Liver (tissue), 10 donors: ENCODE measurements at places on chromosomes 11 and 22.
A peak's percentile ranks its signal among the peaks of the same experiment; 100 is the strongest.

- DNase-seq, result no peak
Observed at GRCh38 chr22:36486619-36487384, 5.4 kb upstream of the TXN2 start.

- no peak for DNase-seq
Observed at GRCh38 chr11:11981840-11982239, 26.6 kb downstream of the DKK3 start.

GRCh38 chr11:2522631-2523255, 77.9 kb downstream of the KCNQ1 start:
- peak; percentile 16 for DNase-seq

GRCh38 chr11:42036201-42036600, 576.7 kb upstream of the LRRC4C start:
- DNase-seq, result no peak

- no peak for DNase-seq
Observed at GRCh38 chr11:105468154-105468553, 141.7 kb upstream of the GRIA4 start.

DNA sequence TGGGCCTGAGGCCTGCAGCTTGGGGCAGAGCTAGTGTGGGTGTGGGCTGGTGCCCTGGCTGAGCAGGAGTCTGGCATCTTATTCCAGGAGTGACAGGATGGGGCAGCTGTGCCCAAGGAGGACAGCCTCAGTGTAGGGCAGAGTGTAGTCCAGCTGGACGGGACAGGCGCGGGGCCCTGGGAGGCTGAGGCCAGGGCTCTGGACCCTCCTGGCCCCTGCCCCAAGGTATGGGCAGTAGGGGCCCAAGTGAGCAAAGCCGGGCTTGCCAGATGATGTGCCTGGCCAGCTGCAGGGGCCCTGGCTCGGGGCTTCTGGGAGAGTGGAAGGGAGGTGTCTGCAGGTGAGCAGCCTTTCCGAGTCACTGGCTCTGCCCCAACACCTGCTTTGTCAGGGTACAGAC, 1190.9 kb downstream of the BRD1 start:
- no peak for DNase-seq

- DNase-seq, result no peak
Observed at GRCh38 chr11:23112987-23113886, 253.0 kb upstream of the CCDC179 start.

DNA sequence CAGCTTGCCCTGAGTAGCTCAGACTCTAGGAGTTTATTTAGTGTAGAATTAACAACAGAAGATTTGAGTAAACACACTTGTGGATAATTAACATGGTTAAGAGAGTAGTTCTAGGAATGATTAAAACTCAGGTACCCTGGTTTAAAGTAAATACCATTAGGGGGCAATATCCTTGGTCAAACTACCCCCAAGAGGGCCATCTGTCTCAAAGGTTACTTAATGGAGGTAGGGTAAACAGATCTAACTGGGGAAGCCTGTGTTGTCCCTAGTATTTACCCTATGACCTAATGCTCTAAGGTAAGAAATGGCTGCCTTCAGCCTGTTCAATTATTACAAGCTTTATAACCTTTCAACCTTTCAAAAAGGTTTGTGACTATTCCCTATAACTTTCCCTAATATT, 10.6 kb upstream of the GLYATL1 start:
- no peak for DNase-seq

GRCh38 chr11:26953770-26954392, 40.0 kb upstream of the FIBIN start:
- DNase-seq, result no peak

DNA sequence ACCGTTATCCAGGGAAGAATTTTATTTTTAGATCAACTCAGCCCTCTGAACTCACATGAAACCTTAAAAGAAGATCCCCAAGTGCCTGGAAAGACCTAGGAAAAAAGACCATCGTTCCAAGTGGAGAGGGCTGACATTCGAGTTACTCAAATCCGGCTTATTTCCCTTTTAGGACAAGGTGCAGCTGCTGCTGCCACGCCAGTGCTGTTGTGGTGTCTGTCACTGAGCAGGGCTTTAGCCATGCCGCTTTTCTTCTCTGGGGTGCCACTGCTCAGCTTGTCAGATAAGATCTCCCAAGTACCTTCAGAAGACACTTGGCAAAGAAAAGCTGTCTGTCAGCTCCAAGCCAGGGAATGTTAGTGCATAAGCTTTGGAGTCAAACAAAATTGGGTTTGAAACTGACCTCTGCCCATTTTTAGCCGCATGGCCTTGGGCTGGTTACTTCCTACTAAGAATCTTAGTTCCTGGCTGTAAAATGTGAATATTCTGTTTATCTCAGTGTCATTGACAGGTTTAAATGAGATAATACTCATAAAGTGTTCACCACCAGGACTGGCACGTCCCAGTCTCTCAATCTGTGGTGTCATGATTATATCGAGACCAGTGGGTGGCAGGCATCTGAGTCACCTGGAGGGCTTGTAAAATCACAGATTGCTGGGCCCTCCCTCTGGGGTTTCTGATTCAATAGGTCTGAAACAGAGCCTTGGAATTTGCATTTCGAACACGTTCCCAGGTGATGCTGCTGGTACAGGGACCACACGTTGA, 117.5 kb downstream of the PKNOX2 start:
- no peak for DNase-seq

DNA sequence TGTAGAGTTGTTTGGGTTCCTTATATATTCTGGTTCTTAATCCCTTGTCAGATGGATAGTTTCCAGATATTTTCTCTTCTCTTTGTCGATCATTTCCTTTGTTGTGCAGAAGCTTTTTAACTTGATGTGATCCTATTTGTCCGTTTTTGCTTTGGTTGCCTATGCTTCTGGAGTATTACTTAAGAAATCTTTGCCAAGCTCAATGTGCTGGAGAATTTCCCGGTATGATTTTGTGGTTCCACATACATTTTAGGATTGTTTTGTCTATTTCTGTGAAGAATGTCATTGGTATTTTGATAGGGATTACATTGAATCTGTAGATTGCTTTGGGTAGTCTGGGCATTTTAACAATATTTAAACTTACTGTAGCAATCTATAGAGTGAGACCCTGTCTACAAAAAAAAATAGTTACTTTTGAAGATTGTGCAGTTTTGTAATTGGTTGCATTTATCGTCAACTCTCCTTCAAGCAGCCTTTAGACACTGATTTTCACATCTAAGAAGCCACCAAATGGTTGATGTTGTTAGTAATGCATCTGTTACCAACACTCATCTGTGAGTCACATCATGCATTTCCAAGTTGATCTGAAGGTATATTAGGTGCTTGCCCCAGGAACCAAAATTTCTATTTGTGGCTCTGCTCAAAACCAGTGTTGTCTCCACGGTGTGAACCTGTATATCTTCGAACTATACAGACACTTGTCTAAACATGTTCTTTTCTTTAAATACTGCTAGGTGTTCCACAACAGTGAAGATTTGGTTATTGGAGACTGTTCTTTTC, 21.4 kb downstream of the XRCC6 start:
- no peak for DNase-seq

- no peak for DNase-seq
Observed at GRCh38 chr11:66391322-66391721, 19.8 kb upstream of the SLC29A2 start.

- DNase-seq, result no peak
Observed at GRCh38 chr22:17924735-17925364, 99.5 kb downstream of the MICAL3 start.

GRCh38 chr22:44449061-44449682, 48.9 kb downstream of the RTL6 start:
- no peak for DNase-seq

- DNase-seq, result no peak
Observed at GRCh38 chr22:20431511-20432192, 6.0 kb downstream of the SCARF2 start.

- no peak for DNase-seq
Observed at GRCh38 chr11:122491509-122491908, 164.0 kb upstream of the UBASH3B start.

GRCh38 chr11:32894149-32894827, 1.7 kb downstream of the QSER1 start:
- DNase-seq, result peak; percentile 35

DNA sequence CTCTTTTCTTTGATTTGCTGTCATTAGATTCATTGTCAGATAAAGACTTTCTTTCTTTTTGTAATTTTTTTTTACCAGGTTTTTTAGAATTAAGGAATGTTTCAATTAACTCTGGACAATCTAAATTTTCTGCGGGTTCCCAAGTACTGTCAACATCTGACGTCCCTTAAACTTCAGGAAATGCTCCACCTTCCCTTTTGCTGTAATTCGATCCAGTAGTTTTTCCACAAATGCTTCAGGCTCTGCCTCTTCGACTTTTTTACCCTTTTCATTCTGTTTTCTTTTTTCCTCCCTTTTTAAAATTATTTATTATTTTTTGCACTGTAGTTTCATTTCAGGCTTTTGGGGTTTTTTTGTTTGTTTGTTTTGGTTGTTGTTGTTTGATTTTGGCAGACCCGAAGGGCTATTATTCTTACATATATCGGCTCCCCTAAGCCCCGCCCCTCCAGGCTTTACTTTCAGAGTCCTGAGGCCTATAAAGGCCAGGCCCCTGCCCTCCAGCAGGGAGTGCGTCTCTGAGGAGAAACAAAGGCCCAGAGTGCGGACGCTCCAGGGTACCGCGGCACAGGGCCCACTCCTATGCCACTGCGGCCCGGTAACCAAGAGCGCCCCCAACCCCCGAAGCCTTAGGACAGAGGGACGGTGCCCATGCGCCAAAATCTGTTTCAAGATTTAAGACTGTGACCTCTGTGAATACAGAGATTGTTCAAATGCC, 116.4 kb downstream of the TYR start:
- DNase-seq, result no peak

GRCh38 chr11:2135648-2136201, 3.5 kb downstream of the IGF2 start:
- no peak for DNase-seq

GRCh38 chr22:33062361-33062760, 4.2 kb upstream of the SYN3 start:
- DNase-seq, result no peak

DNA sequence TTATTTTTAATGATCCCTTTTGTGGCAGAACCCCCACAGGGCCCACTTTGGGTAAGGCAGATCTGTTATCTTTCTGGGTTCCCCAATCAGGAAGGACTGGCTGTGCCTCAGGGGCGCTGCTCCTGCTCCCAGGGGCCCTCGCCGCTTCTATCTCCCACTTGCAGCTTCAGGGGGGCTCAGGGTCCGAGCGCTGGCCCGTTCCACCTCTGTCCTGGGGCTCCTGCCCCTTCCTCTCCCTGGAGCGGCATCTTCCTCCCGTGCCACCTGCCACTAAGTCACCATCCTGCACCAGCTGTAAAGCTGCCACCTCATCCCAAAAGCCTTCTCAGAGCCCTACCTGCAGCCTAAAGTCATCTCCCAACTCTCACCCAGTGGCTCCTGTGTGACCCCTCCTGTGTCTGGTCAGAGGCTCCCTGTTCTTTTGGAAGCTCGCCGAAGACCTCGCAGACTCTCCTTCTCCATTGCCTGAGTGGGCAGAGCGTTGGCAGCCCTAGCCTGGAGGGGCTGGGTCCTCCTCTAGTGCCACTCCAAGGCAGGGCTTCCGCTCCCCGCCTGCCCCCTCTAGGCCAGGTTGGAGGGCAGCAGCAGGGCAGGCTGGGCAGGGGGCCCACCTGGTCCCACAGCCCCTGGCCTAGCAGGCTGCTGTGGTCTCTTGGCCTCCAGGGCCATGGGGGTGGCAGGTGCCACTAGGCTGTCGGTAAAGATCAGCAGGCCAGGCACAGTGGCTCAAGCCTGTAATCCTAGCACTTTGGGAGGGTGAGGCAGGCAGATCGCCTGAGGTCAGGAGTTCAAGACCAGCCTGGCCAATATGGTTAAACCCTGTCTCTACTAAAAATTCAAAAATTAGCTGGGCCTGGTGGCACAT, 106.7 kb downstream of the MORC2 start:
- DNase-seq, result no peak

DNA sequence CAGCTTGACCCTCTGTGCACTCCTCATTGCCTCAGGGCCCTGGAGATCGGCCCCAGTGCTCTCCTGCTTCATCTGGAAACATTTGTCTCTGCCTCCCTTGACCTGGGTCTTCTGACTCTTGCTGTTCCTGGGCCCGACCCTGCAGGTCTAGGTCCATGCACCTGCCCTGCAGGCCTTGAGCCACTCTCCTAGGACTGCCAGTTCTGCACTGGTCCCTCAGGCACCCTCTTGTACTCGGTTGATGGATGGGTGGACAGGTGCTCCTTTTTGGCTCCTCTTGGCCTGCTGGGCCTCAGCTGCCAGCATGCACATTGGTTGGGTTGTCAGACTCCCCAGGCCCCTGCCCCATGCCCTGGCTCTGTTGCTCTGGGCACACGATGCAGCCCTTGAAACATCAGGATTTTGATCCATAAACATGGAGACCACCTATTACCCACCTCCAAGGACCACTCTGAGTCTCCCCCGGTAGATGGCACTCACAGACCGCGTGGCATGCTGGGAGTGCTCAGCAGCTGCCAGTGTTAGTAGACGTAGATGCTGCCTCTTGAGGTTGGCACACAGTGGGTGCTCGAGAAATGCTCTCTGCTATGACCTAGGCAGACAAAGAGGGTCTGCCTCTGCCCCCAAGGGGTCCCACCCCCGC, 20.2 kb upstream of the ACR start:
- no peak for DNase-seq

DNA sequence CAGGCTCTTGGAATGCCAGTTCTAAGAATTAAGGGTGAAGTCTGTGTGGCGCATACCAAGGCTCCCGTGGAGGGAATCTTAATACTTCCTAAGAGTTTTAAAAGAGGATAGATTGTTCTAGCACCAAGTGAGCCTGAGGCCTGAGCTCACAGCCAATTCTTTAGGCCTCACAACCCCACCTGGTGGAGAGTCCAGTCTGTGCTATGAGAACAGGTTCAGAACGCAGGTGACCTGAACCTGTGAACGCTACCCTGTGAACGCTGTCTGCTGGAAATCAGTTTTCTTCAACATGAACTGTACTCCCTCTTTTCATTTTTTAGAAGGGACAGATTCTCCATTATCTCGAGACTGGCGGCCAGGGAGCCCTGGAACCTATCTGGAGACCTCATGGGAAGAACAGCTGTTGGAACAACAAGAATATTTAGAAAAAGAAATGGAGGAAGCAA, 43.2 kb upstream of the DLAT start:
- DNase-seq, result peak; percentile 58

GRCh38 chr11:13216019-13216710, 61.4 kb upstream of the BMAL1 start:
- DNase-seq, result no peak

- DNase-seq, result no peak
Observed at GRCh38 chr11:131428853-131429252, 58.4 kb downstream of the NTM start.

DNA sequence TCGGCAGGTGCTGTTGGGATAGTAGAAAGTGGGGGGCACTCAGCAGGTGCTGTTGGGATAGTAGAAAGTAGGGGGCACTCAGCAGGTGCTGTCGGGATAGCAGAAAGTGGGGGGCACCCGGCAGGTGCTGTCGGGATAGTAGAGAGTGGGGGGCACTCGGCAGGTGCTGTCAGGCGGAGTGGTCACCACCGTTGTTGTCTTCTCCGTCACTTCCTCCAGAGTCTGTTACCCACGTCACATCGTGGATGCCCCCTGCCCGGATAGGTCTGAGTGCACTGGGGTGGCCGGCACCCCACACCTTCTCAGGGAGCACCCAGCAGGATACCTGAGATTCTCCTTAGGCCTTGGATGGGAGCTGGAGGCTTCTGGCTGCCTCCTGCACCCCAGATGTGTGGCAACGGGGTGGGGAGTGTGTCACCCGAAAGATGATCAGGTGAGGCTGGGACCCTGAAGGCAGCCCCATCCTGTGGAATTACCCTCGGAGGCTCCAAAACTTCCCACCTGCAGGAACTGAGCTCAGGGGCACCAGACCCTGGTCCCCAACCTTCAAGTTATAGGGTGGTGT, 24.1 kb upstream of the KRTAP5-7 start:
- DNase-seq, result no peak

- no peak for DNase-seq
Observed at GRCh38 chr11:118527109-118527508, at the start of gene TTC36. TTC36 (plus strand) TSS chr11:118527474; CDS start chr11:118527495, 21 bp downstream.
